Activated T-helper 17 cell treated with anti-CD3 and anti-CD28 coated beads, Interleukin-2, amount 50 U/mL, for 72 hours (primary cell): ENCODE measurements at places on chromosomes 3 and 15. TPM values are rescaled to one million over a fixed set of nuclear protein-coding genes. Genes with fewer than 3 reads are reported as not detected.

Gene FOXL2
- not detected for total RNA-seq

DNA sequence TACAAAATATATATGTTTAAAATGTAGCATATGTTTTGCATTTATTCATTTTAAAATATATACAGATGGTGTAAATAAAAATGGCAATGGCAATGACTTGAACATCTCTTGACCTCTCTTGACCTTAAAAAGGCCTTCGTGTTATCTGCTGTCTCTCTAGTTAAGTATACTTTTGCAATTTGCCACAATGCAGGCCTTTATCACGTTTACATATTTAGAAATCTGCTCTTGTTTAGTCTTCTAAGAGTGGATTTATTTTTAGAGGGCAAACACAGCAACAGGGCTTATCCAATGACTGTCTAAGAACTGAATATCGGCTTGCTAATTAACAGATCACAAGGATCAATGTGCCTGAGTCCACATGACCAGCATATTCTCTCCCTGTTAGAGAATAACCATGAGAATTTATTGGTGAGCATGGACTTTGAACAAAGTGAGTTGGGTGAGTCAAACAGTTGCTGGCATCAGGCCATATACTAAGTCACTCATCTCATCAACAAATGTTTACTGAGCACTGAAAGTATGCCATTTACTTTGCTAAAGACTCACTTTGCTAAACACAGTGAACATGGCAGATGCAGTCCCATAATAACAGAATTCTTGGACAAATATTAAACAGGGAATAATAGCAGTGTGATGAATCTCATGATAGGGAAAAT is 48.2 kb downstream of the MDFIC2 start:
- H3K4me3 ChIP-seq: no peak overlapping the region
- ATAC-seq: no peak
- H3K36me3 ChIP-seq: no peaks in the 10 kb centered on the region

- no peak overlapping the region for H3K27ac ChIP-seq
- no peaks in the 10 kb centered on the region for H3K36me3 ChIP-seq
- no peak overlapping the region for H3K4me3 ChIP-seq
- no peak for ATAC-seq
- H3K27me3 ChIP-seq: peaks cover 23% of the 10 kb centered on the region
Measured at GRCh38 chr15:39127151-39127790, 453.6 kb upstream of the THBS1 start.

- H3K27ac ChIP-seq: no peak overlapping the region
- no peak overlapping the region for H3K4me3 ChIP-seq
- no peaks in the 10 kb centered on the region for H3K4me1 ChIP-seq
- no peaks in the 10 kb centered on the region for H3K36me3 ChIP-seq
Measured at GRCh38 chr3:66797889-66798560, 200.1 kb upstream of the KBTBD8 start.

Gene IGDCC3
- not detected for total RNA-seq

DNA sequence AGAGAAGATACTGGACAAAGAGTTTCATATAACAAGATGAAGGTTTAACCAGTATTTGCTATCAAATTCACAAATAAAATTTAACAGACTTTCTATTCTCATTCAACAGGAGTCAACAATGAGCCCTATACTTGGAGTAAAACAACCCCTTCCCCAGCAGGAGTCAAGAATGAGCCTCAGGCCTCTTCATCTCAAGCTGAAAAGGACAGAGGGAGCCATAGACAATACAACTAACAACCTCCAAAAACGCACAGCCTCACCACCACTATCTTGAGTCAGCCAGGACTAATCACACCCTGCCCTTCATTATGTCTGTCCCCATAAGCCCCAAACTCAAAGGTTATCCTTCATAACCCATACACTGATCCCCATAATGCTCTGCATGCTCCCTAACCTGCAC is 36.4 kb downstream of the ETFA start:
- no peaks in the 10 kb centered on the region for H3K27me3 ChIP-seq
- H3K4me1 ChIP-seq: no peaks in the 10 kb centered on the region
- no peak for ATAC-seq

DNA sequence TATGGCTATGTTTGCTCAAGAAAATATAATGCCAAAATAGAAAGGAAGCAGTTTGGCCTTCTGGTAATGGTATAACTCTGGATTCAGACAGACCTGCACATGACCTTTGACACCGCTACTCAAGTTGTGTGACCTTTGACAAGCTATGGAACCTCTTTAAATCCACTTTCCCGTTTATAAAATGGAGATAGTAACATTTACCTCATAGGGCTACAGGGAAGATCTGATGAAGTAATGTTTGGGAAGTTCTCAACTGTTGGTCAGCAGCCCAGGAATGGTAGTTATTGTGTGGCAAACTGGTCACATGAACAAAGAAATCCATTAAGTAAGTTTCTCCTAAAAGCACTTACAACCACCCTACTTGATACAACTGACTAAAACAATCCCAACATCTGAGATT is 95.1 kb upstream of the PHLDB2 start:
- H3K27ac ChIP-seq: no peak overlapping the region
- H3K36me3 ChIP-seq: no peaks in the 10 kb centered on the region
- H3K27me3 ChIP-seq: no peaks in the 10 kb centered on the region
- ATAC-seq: no peak
- peaks cover 6% of the 10 kb centered on the region for H3K4me1 ChIP-seq
- H3K4me3 ChIP-seq: no peak overlapping the region
